Activated CD4-positive, alpha-beta T cell treated with anti-CD3 and anti-CD28 coated beads, Interleukin-2, amount 10 ng/mL, durations not matched to agents 24 days and 14 days (primary cell): ENCODE measurements at places on chromosomes 11 and 22.
A peak's percentile ranks its signal among the peaks of the same experiment; 100 is the strongest.

- H3K27me3 ChIP-seq = peaks cover 14% of the 10 kb centered on the region
- H3K4me3 ChIP-seq = no peak overlapping the region
Observed at GRCh38 chr11:74288911-74289310, 22.5 kb downstream of the P4HA3 start.

DNA sequence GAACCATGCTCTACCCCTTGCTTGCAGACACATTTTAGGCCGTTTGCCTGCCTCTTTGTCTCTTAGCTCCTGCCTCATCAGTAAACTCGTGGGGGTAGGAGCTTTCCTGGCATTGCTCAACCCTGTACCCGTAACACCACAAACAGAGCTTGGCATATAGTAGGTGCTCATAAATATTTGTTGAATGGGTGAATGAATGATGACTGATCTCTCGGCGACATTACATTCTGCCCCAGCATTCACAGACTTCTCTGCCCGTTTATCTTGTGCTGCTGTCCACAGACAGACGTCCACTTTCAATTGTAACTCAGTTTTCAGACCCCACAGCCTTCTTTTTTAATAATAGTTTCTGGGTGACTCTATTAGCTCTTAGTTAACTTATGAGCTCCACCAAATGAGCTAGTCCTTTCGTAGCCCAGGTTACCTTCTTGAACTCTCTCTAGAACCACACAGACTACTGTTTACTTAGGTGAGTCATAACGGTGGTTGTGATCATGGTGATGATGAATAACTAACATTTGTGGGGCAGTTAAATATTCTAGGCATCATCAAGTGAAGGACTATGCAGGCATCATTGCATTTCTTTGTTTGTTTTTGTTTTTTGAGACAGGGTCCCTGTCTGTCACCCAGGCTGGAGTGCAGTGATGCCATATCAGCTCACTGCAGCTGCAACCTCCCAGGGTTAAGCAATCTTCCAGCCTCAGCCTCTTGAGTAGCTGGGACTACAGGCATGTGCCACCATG is 188.4 kb downstream of the ADAMTS15 start:
- H3K27ac ChIP-seq = peak overlapping the region; percentile 62
- H3K36me3 ChIP-seq = no peaks in the 10 kb centered on the region
- no peaks in the 10 kb centered on the region for H3K27me3 ChIP-seq
- DNase-seq = peak; percentile 58
- no peak overlapping the region for H3K4me3 ChIP-seq
- H3K4me1 ChIP-seq = peaks cover 37% of the 10 kb centered on the region

- peaks cover 4% of the 10 kb centered on the region for H3K4me1 ChIP-seq
- H3K4me3 ChIP-seq = no peak overlapping the region
- H3K27ac ChIP-seq = no peak overlapping the region
- H3K27me3 ChIP-seq = peaks cover 4% of the 10 kb centered on the region
Observed at GRCh38 chr22:35155403-35156025, 89.6 kb downstream of the ISX start.

GRCh38 chr11:87739766-87740165 is 435.5 kb downstream of the RAB38 start:
- no peaks in the 10 kb centered on the region for H3K27me3 ChIP-seq
- no peak for DNase-seq
- no peak overlapping the region for H3K27ac ChIP-seq
- no peaks in the 10 kb centered on the region for H3K4me1 ChIP-seq
- no peak overlapping the region for H3K4me3 ChIP-seq
- no peaks in the 10 kb centered on the region for H3K36me3 ChIP-seq

GRCh38 chr11:73989156-73989555 is 6.5 kb upstream of the UCP2 start:
- peaks cover 13% of the 10 kb centered on the region for H3K4me1 ChIP-seq
- no peak overlapping the region for H3K27ac ChIP-seq
- H3K27me3 ChIP-seq = no peaks in the 10 kb centered on the region
- no peak overlapping the region for H3K4me3 ChIP-seq

GRCh38 chr11:67632175-67632981 is 2.6 kb upstream of the NUDT8 start:
- H3K27me3 ChIP-seq = no peaks in the 10 kb centered on the region
- no peak for DNase-seq
- peak overlapping the region; percentile 51 for H3K27ac ChIP-seq

- DNase-seq = no peak
- peaks cover 17% of the 10 kb centered on the region for H3K27me3 ChIP-seq
- no peaks in the 10 kb centered on the region for H3K36me3 ChIP-seq
- no peak overlapping the region for H3K27ac ChIP-seq
- no peaks in the 10 kb centered on the region for H3K4me1 ChIP-seq
- no peak overlapping the region for H3K4me3 ChIP-seq
Observed at GRCh38 chr11:70663815-70664214, 265.5 kb downstream of the CTTN start.

- H3K4me3 ChIP-seq = no peak overlapping the region
- DNase-seq = no peak
- peaks cover 30% of the 10 kb centered on the region for H3K27me3 ChIP-seq
- H3K36me3 ChIP-seq = no peaks in the 10 kb centered on the region
Observed at GRCh38 chr22:32217465-32217864, 12.6 kb upstream of the RFPL2 start.

DNA sequence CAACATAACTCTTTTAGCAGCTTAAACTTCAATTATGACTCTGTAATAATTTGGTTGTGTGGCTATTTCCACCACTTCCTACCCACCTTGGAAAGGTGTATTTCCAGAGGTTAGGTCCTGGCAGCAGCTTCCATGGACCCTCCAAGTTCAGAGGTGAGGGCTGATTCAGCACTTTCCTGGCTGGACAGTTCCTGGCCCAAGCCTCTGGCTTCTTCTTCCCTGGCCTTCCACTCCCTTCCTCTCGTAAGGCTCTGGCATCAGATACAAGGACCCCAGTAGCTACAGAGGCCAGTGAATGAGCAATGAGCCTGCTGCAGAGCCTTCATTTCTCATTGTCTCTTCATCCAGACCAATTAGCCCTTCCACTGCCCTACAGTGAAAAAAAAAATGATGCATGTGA is 98.1 kb upstream of the KIRREL3 start:
- no peak overlapping the region for H3K27ac ChIP-seq
- no peaks in the 10 kb centered on the region for H3K36me3 ChIP-seq
- H3K4me1 ChIP-seq = no peaks in the 10 kb centered on the region
- H3K27me3 ChIP-seq = no peaks in the 10 kb centered on the region
- no peak for DNase-seq
- no peak overlapping the region for H3K4me3 ChIP-seq

- no peaks in the 10 kb centered on the region for H3K4me1 ChIP-seq
- no peak for DNase-seq
- H3K27me3 ChIP-seq = no peaks in the 10 kb centered on the region
- no peak overlapping the region for H3K4me3 ChIP-seq
- H3K27ac ChIP-seq = no peak overlapping the region
Observed at GRCh38 chr11:120917559-120918239, 106.2 kb upstream of the TBCEL start.

- no peaks in the 10 kb centered on the region for H3K36me3 ChIP-seq
- no peak for DNase-seq
- H3K4me1 ChIP-seq = no peaks in the 10 kb centered on the region
- no peak overlapping the region for H3K27ac ChIP-seq
Observed at GRCh38 chr11:12420040-12420439, 42.7 kb downstream of the PARVA start.

- no peak overlapping the region for H3K4me3 ChIP-seq
- peaks cover 76% of the 10 kb centered on the region for H3K27me3 ChIP-seq
- no peak overlapping the region for H3K27ac ChIP-seq
- peaks cover 12% of the 10 kb centered on the region for H3K4me1 ChIP-seq
Observed at GRCh38 chr22:28951969-28952521, 68.7 kb downstream of the ZNRF3 start.

GRCh38 chr11:19800162-19800561 is 87.5 kb downstream of the NAV2 start:
- H3K27me3 ChIP-seq = peaks cover 2% of the 10 kb centered on the region
- H3K4me1 ChIP-seq = no peaks in the 10 kb centered on the region
- no peak overlapping the region for H3K27ac ChIP-seq
- H3K36me3 ChIP-seq = no peaks in the 10 kb centered on the region

DNA sequence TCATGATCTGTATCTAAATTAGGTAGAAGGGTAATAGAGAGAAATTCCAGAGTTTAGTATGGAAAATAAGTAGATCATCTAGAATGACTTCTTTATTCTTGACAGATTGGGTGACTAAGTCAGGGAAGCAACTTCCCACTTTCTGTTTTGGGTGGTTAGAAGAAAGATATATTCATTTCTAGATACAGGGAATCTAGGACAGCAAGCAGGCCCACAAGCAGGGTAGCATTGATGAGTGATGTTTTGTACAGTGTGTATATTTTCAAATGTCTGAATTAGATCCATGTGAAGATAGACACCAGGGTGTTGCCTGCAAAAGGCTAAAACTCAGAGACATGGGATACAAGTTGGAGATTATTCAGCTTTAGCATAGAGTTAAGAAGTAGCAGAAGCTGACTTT is 674.4 kb downstream of the CNTN5 start:
- H3K4me1 ChIP-seq = no peaks in the 10 kb centered on the region
- no peaks in the 10 kb centered on the region for H3K27me3 ChIP-seq
- H3K4me3 ChIP-seq = no peak overlapping the region
- no peaks in the 10 kb centered on the region for H3K36me3 ChIP-seq

- H3K27me3 ChIP-seq = no peaks in the 10 kb centered on the region
- peaks cover 28% of the 10 kb centered on the region for H3K36me3 ChIP-seq
- DNase-seq = no peak
- no peak overlapping the region for H3K4me3 ChIP-seq
- peaks cover 31% of the 10 kb centered on the region for H3K4me1 ChIP-seq
Observed at GRCh38 chr11:111947143-111947542, 10.0 kb downstream of the DIXDC1 start.

DNA sequence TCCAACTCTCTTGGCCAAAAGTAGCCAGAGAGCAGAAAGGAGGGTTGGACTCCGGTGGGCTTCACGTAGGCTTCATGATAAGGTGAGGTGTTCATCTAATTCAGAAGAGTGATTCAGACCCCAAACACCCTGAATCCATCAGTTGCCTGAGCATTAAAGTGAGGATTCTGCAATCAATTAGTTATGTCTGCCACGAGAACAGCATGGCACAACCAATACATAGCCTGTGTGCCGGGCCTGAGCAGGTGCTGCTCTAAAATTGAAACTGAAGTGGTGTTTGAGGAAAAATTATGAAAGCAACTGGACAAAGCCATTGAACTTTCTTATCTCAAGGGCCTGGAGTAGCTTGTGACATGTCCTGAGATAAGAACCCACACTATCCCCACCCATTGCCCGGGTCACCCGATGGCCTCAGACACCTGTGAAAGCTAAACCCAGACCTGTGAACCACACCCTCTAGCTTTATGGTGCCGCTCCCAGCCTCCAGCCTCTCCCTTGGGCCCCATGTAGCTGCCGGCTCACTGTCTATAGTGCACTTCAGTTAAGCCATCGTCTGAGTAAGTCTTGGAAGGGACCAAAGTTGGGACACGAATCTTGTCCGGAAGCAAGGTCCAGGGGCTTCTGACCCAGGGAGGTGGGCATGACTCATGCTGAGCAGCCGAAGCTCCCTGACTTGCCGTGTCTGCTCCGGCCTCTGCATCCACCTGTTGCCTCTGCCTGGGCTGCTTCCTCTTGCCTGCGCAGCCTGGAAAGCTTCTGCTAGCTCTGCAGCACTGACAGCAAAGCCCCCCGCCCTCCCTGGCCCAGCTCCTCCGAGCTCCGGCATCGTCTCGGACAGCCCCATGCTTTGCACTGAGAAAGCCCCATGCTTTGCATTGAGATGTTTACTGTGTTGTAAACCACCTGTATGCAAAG is 5.7 kb upstream of the MYEOV start:
- DNase-seq = no peak
- peaks cover 3% of the 10 kb centered on the region for H3K27me3 ChIP-seq
- H3K36me3 ChIP-seq = no peaks in the 10 kb centered on the region
- peaks cover 2% of the 10 kb centered on the region for H3K4me1 ChIP-seq

- no peak overlapping the region for H3K27ac ChIP-seq
- peaks cover 15% of the 10 kb centered on the region for H3K27me3 ChIP-seq
- no peaks in the 10 kb centered on the region for H3K36me3 ChIP-seq
- no peak overlapping the region for H3K4me3 ChIP-seq
- H3K4me1 ChIP-seq = no peaks in the 10 kb centered on the region
- no peak for DNase-seq
Observed at GRCh38 chr11:126140201-126140925, 71.1 kb downstream of the RPUSD4 start.

- H3K27ac ChIP-seq = no peak overlapping the region
- H3K4me3 ChIP-seq = no peak overlapping the region
- peaks cover 2% of the 10 kb centered on the region for H3K36me3 ChIP-seq
- peaks cover 27% of the 10 kb centered on the region for H3K4me1 ChIP-seq
- H3K27me3 ChIP-seq = no peaks in the 10 kb centered on the region
Observed at GRCh38 chr11:14309425-14310192, 49.4 kb downstream of the RRAS2 start.

DNA sequence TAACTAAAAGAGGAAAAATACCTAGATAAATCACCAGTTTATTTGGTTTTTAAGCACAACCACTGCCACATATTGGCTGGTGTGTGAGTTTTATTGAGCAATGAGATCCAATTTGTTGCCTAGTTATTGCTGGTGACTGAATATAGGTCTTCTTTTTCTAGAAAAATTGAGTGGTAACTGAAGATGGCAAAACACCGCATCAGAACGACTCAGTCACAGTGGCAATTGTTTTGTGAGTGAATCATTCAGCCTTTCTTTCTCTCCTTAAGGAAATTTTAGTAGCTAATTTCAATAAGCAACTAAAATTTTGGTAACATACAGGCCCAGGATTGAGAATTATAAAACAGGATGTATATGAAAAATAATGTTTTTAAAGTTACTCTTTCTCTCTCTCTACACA is 533.0 kb downstream of the KCNA4 start:
- no peak overlapping the region for H3K27ac ChIP-seq
- no peak overlapping the region for H3K4me3 ChIP-seq
- DNase-seq = no peak
- no peaks in the 10 kb centered on the region for H3K27me3 ChIP-seq

- no peak overlapping the region for H3K27ac ChIP-seq
- no peak for DNase-seq
- peaks cover 27% of the 10 kb centered on the region for H3K4me1 ChIP-seq
Observed at GRCh38 chr11:117808784-117809183, 11.8 kb upstream of the DSCAML1 start.

- no peak overlapping the region for H3K4me3 ChIP-seq
- no peak for DNase-seq
- peaks cover 27% of the 10 kb centered on the region for H3K36me3 ChIP-seq
- H3K27ac ChIP-seq = no peak overlapping the region
- H3K27me3 ChIP-seq = no peaks in the 10 kb centered on the region
Observed at GRCh38 chr22:25174156-25174887, 25.3 kb upstream of the CRYBB3 start.

DNA sequence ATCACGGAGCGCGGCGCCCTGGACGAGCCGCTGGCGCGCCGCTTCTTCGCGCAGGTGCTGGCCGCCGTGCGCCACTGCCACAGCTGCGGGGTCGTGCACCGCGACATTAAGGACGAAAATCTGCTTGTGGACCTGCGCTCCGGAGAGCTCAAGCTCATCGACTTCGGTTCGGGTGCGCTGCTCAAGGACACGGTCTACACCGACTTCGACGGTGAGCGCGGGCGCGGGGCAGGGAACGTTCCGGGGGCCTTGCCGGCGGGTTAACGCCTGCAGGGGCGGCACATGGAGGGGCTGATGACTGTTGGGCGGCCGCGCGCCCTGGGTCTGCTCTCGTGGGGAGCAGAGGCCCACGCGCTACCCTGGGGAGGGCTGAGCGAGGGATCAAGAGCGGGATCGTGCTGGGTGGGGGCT is 1.0 kb downstream of the PIM3 start:
- peak overlapping the region; percentile 94 for H3K4me3 ChIP-seq
- DNase-seq = no peak
- H3K27me3 ChIP-seq = no peaks in the 10 kb centered on the region
- H3K4me1 ChIP-seq = peaks cover 17% of the 10 kb centered on the region
- peaks cover 37% of the 10 kb centered on the region for H3K36me3 ChIP-seq
